Stimulated activated CD4-positive, alpha-beta T cell treated with anti-CD3 and anti-CD28 coated beads, Interleukin-15, amount 100 ng/mL, for 48 hours (primary cell): ENCODE measurements at places on chromosomes 1 and 21.

- DNase-seq: no peak
These were observed 505.2 kb upstream of the NR5A2 start for GRCh38 chr1:199522338-199522737.

DNA sequence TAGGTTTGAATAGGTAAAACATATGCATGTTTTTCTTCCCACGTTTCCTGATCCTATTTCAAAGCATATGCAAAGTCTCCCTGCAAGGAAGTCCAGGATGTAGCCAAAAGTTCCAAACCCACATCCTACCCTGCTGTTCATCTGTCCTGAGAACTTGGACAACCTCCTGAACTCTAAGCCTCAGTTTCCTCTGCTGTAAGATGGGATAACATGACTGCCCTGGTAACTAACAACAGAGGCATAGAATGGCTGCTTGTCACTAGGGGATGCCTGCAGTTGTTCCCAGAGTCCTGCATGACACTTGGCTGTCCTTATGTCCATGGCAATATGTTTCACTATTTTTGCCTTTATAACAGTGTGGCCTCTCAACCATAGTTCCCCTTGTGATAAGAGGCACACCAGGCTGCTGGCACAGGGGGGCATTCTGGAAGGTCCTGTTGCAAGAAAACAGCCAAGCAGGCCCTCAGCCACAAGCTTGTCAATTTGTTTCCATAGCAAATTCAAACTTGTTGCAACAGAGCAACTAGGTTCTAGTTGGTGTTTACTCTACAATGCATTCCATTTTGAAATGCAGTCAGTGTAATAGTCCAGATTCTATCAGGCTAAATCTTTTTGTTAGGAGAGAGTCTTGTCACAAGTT lies 1.5 kb upstream of the HDGF start:
- no peak for DNase-seq

DNA sequence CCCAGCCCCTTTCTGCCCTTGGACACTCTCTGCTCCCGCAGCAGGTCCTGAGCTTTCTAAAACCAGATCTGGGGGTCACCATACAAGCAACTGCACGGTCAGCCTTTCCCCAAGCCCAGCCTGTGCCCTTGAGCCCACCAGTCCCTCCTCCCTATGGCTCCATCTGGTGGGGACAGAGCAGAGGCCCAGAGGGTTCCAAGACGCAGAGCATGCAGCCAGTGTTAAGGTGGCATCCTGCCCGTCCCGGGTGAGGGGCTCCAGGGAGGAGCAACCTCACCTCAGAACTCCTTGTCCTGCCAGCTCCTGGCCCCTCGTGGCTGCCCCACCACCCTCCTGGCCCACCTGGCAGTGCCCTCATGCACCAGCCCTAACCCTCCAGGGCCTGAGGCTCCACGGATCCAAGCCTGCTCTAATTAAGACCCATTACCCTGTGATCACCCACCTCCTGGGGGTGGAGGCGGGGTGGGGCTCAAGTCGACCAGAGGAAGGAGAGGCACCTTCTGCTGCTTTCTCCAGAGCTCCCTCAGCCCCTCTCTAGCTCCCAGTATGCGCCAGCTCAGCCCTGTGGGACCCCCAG lies 8.5 kb downstream of the CHD5 start:
- no peak for DNase-seq

DNA sequence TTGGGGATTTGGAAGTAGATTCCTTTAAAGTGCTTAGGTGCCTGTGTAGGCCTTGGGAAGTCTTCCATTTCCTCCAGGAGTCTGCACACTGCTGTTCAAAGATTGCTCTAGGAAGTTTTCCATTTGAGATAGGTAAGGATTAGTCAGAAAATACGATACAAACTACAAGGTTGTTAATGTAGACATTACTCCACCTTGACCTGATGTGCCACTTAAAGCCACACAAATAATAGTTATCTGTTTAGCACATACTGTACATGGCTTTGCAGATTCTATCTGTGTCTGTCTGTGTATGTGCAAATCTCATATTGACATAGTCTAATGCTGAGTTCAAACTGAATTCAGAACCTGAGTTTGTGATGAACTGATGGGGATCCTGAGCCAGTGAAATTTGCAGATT lies 118.4 kb downstream of the RHOU start:
- no peak for DNase-seq

DNA sequence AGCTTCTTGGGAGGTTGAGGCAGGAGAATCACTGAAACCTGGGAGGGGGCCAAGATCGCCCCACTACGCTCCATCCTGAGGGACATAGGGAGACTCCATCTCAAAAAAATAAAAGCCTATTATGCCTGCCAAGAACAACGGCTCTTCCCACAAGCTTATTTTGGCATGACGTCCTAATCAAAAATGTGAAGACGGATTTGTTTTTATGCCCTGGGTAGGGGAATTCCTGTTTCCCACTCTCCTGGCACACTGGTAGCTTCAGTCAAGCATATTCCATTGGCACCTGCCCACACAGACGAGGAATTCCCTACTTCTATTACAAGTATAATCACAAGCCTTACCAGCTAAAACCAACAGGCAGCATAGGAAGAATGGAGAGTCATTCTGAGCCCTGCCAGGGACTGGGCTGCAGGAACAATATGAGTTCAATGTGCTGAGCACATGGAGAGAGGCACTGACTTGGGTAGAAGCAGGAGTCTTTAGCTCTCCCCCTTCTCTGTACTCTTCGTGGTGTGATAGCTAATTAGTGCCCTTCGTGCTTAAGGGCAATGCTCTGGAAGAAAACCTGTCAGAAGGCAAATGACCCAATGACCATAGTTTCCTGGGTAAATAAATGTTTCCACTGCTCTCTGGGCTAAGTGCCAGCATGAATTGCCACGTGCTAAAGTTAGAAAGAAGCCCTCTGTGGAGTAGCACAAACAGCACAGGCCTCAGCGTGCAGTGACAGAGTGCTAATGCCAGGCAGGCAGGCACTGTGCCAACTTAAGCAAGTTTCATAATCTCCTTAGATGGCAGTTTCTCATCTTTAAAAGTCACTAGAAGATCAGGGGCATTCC lies 16.8 kb downstream of the TNFSF4 start:
- no peak for DNase-seq

DNA sequence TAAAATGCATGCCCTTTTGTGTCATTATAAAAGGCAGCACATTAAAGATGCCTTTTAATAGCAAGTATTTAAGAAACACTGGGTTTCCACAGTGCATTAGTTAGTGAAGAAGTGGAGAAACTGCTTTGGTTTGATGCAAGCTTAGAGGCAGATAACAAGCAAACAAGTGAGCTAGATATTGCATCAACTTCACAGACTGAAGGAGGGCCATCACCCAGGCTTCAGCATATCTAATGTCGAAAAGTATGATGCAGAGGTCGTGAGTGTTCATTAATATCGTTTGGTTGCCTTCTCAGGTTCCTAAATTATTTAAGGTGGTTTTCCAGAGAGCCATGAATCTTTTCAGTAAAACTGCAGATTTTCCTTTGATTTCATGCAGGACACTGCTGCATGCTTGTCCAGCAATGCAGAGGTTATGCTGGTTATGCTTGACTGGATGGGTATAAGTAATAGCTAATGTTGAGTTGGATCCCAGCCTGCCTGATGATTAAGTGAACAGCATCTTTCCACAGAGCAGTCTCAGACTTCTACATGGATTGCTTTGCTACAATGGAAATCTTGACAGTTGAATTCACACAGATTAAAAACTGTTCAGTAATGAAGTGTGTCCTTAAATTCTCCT lies 69.7 kb upstream of the IPO9 start:
- no peak for DNase-seq

- DNase-seq: no peak
These were observed 939 bp upstream of the MFAP2 start for GRCh38 chr1:16981269-16981849.

DNA sequence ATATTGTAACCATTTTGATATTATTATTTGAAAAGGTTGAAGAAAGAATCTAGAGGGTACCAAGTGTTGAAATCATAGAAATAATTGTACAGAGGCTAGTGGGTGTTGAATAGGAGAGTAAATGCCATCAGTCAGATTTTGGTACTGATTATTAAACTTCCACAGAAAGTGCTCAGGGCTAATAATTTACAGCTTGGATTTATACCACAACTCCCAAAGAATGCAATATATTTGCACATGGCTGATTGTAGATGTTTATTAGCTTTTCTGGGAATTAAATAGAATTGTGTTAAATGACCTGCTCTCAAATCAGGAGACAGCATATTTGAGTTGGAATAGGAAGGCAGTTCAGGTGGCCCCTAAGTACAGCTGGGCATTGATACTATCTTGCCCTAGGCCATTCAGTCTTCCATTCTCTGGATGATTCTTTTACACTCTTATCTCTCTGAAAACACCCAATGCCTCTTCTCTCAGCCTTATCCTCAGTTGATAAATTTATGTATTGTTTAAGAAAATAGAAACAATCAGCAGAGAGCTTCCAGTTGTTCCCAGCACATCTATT lies 63.7 kb downstream of the ERICH3 start:
- DNase-seq: no peak

- DNase-seq: no peak
These were observed 160.2 kb downstream of the DHRS3 start for GRCh38 chr1:12457771-12458170.

DNA sequence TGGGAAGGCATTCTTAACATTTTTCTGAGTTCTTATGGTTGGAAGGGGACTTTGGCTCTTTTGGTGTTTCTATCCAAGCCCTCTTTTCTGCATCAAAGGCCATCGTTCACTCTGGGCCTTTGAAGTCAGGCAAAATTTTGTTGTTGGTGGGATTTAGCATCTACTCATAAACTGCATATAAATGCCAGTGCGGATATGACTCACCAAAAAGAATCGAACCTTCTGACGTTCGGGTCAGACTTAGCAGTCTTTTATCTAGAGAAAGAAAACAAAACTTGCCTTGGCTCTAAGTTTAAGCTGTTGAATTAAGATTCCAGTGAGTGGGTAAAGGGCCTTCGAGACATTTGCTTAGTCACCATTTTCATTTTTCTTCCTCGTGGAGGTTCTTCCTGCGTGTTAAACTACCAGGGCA lies 51.4 kb downstream of the EVA1C start:
- no peak for DNase-seq

DNA sequence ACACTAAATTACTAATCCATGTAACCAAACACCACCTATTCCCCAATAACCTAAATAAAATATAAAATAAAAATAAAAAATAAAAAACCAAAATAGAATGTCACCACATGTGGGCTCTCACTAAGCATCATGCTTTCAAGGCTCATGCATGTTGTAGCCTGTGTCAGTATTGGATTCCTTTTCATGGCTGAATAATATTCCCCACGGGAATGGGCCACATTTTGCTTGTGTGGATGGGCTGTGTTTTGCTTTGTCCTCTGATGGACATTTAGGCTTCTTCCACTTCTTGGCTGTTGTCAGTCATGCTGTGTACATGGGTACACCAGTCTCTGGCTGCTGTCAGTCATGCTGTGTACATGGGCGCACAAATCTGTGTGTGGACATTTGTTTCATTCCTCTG lies 3.2 kb downstream of the KRTAP10-6 start:
- no peak for DNase-seq

- DNase-seq: no peak
These were observed 51.0 kb downstream of the SELENOF start for GRCh38 chr1:86862920-86863319.

DNA sequence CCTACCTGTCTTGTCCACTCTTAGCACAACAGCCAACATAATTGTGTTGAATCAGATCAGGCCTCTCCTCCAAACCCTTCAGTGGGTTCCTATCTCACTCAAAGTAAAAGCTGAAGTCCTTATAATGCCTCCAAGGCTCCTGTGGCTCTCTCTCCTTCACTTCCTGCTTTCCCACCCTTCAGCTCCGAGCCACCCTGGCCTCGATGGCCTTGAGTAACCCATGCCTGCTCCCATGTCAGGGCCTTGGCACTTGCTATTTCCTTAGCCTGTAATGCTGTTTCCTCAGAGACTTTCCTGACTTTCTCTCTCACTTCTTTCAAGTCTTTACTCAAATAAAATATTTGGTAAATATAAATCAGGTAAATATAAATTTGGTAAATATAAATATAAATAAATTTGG lies 8.1 kb upstream of the PLEKHM2 start:
- no peak for DNase-seq

- DNase-seq: no peak
These were observed 7.1 kb downstream of the CHRNB2 start for GRCh38 chr1:154574716-154575115.

- DNase-seq: no peak
These were observed 108.8 kb downstream of the ADAMTS1 start for GRCh38 chr21:26736449-26736848.

GRCh38 chr1:168443899-168444298 lies 99.9 kb downstream of the XCL2 start:
- no peak for DNase-seq

- no peak for DNase-seq
These were observed 78.7 kb downstream of the SIK1 start for GRCh38 chr21:43348170-43348766.

GRCh38 chr1:25802915-25803314 lies 2.9 kb downstream of the SELENON start:
- no peak for DNase-seq

DNA sequence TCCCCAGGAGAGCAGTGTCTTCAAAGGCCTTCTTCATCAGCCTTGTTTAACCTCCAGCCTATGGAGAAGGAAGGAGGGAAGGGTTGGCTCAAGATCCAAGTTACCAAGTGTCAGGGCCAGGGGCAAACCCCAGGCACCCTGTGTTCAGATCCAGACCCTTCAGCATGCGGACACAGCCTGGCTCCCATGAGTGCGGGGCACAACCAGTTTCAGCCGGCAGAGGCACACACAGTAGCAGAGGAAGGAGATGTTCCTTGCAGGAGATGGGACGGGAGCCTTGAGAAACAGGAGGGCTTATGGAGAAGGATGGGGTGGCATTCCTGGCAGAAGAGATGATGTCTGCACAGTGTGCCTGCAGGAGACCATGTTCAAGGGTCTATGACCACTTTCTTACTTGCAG lies 161.7 kb upstream of the EDN2 start:
- DNase-seq: no peak

DNA sequence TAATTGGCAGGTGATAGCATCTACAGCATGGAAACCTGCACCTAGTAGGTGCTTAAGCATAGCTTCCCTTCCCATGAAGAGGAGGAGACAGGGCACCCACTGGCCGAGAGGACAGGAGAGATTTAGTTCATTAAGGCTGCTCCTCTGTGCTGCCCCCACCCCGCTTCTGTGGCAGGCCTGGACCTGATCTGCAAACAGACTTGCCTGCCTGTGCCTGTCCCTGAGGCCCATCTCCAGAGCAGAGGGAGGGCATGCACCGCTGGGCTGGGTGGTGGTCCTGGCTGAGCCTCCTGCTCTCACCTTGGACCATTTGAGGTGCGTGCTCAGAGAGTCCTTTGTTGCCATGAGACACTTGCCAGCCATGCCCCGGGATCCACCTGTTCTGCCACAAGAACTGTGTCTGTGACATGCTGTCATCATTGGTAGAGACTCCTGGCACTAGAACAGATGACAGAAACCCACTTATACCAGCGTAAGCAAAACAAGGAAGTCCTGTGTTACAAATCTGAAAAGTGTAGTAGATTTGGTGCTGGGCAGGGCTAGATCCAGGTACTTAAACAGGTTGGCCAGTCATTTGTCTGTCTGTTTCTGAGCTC lies 55.6 kb downstream of the PTPRF start:
- DNase-seq: no peak

DNA sequence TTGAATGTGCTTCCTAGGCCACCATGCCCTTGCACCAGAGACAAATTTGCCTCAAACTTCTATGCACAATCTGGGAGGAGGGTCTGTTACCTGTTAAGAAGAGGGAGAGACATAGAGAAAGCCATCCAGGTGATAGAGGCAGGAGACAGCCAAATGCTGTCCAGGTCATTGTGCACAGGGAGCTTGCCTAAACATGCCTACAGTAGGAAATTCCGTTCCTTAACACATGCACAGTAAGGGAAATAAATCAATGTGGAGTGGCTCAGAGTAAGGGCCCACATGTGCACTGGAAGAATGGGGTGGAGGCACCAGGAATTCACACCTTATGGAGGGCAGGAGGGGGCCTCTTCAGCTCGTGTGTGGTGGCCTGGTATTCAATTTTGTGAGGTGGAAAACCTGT lies 19.5 kb upstream of the CREG1 start:
- no peak for DNase-seq
